Spleen (tissue), 13 donors: ENCODE measurements at places on chromosomes 5 and 9.

GRCh38 chr5:124952566-124952965 lies 206.1 kb upstream of the ZNF608 start:
- DNase-seq: no peak

GRCh38 chr5:171520300-171521174 lies 101.1 kb downstream of the FGF18 start:
- DNase-seq: peak; percentile 70

GRCh38 chr9:101846161-101846560 lies 107.7 kb upstream of the GRIN3A start:
- no peak for DNase-seq

DNA sequence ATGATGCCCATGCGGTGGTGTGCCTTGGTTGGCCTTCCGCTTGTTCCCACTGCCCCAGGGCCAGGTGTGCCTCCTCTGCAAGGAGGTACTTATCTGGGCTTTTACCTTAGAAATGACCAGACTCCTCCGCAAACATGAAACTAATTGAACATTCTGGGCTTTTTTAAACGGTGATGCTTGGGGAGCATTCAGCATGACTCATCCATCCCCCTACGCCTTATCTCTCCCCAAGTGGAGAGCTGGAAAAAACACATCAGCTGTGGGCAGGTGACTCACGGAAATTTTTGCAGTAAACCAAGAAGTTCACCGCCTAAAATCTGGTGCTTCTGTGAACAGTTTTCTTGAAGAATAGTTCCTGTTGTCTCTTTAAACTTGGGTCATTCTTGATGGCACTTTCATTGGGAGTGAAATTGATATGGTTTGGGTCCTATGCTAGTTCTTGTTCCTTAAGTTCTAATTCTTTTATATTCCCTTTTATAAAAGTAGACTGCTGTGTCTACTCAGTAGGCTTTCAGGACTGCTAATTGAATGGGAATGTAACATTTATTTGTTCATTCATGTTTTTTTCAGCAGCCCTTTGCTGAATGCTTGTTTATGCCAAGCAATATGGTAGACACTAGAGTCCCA lies 39.6 kb downstream of the SFXN1 start:
- DNase-seq: no peak

- no peak for DNase-seq
Observed at GRCh38 chr9:82969291-82969690, 93.7 kb downstream of the RASEF start.

DNA sequence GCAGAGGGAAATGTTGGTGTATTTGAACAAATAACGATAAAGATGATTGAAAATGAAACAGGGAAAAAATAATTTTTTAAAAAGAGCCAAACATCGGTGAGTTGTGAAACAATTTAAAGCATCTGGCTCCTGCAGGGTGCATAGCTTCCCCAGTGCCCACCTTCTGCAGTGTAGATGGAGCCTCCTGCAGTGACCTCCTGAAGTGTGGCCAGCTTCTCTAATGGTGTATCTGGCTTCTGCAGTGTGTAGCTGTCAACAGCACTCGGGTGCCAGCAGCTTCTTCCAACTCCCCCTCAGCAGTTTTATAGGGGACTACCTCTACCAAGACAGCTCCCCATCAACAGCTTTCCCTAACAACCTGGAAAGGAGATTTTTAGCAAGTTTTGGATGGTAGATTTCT lies 279.4 kb upstream of the SEMA6A start:
- DNase-seq: no peak

DNA sequence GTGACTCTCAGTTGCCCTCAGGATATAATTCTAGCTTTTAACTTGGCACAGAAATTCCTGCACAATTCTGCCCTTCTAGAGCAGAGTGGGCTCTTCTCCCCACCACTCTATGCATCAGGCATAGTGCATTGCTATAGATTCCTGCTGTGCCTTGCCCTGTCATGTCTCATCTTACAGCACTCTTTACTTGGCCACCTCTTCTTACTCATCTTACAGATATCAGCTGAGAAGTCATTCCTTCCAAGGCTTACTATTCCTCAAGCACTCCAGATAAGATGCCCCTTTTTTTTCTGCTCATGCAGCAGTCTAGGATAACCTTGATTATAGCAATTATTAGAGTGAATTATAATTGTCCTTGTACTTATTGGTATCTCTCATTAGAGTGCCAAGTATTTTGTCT lies 5.6 kb downstream of the FAM221B start:
- no peak for DNase-seq

DNA sequence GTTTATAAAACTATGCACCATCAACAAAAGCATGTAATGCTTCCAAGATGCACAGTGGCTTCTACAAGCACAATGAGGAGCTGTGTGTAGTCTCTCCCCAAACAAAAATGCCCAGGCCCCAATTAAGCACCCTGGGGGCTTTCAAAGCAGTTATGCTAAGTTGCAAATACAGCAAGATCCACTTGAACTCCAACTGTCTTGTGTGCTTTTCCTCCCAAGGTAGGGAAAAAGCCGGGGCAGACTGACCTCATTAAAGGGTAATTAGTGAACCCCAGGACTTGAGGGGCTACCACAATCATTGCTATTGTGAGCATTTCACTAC lies 13.1 kb downstream of the ZNF608 start:
- no peak for DNase-seq

GRCh38 chr9:87227456-87227855 lies 270.2 kb upstream of the DAPK1 start:
- DNase-seq: no peak

GRCh38 chr5:131245312-131245711 lies 18.5 kb upstream of the CDC42SE2 start:
- DNase-seq: no peak
